Cortex of kidney (tissue), 1 donor: ENCODE measurements at places on chromosomes 5 and 9.

GRCh38 chr9:32551276-32552051 is 663 bp upstream of the SMIM27 start:
- DNase-seq = no peak

DNA sequence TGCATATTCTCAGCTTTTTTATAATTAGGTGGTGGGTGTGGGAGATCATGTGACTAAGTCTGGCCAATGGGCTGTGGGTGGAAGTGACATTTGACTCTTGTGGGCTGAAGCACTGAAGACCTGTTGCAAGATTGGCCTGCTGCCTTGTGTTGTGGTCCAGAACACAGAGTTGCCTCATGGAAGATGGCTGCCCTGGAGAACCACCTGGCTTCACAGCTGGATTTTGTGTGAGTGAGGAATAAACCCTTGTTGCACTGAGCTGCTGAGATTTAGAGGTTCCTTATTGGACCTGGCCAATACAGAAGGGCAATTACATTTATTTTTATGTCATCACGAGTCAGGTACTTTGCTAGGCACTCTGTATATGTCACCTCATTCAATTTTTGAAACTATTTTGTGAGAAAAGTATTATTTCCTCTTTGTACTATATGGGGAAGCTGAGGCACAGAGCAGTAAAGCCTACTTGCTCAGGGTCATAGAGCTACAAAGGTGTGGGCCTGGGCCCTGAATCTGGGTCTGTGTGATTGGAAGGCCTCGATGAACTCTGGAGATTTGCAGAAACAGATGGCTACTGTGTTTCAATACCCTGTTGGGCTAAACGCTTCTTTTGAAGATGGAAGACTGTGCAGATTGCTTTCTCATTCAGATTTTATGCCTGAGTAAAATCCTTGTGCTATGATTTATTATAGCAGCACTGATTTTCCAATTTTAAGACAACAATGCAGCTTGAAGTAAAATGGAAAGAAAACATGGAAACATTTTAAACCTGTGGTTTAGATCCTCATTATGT is 71.2 kb upstream of the TBC1D2 start:
- no peak for DNase-seq

DNA sequence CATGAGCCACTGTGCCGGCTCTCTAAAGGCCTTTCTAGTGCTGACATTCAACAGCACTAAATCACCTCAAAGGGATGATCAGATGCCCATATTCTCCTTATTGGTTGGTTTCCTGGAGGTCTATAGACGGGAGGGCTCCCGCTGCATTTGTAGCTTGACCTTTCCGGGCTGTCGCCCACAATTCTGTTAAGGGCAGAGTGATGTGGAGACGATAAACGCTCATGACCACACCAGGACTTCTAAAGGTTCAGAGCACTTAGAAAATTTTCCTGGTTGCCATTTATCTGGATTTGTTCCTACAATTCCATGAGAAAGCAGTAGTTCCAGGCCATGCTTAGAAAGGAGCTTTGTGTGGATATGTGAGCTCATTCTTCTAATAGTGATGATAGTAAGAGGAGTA is 170.3 kb downstream of the SLC12A2 start:
- no peak for DNase-seq

- no peak for DNase-seq
These were observed 24.1 kb downstream of the ITK start for GRCh38 chr5:157204765-157205164.

GRCh38 chr5:45098483-45098882 is 289.7 kb downstream of the MRPS30 start:
- no peak for DNase-seq

- no peak for DNase-seq
These were observed 178.0 kb downstream of the YIPF5 start for GRCh38 chr5:143992496-143992895.

GRCh38 chr9:36788534-36788933 is 215.8 kb downstream of the MELK start:
- no peak for DNase-seq
